NCI-H1694 treated with DMSO at 0.1 percent for 48 hours (cell line): ENCODE measurements at places on chromosomes 1 and 21.

GRCh38 chr1:247322442-247322841 lies 9.2 kb downstream of the ZNF496 start:
- DNase-seq = no peak

DNA sequence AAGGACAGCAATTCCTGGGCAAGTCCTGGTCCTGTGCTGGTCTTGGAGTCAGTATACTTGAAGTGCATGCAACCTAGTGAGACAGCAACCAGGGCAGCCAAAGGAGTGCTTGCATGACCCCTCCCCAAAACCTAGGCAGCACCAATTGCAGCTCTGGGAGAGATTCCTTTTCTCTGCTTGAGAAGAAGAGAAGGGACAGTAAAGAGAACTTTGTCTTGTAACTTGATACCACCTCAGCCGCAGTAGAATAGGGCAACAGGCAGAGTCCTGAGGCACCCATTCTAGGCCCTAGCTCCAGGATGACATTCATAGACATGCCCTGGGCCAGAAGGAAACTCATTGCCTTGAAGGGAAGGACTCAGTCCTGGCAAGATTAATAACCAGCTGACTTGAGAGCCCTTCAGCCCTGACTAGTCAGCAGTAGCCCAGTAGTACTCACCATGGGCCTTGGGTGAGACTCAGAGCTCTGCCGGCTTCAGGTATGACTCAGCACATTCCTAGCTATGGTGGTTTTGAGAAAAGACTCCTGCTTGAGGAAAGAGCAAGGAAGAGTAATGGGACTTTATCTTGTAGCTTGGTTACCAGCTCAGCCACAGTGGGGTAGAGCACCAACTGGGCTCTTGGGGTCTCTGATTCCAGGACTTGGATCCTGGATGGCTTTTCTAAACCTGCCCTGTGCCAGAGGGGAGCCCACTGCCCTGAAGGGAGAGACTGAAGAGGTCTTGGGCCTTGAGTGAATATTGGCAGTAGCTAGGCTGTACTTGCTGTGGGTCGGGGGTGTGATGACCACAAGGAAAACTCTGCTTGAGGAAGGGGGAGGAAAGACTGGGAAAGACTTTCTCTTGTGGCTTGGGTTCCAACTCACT lies 51.7 kb upstream of the ACADM start:
- DNase-seq = no peak

GRCh38 chr1:214658785-214659184 lies 55.8 kb downstream of the CENPF start:
- no peak for DNase-seq

DNA sequence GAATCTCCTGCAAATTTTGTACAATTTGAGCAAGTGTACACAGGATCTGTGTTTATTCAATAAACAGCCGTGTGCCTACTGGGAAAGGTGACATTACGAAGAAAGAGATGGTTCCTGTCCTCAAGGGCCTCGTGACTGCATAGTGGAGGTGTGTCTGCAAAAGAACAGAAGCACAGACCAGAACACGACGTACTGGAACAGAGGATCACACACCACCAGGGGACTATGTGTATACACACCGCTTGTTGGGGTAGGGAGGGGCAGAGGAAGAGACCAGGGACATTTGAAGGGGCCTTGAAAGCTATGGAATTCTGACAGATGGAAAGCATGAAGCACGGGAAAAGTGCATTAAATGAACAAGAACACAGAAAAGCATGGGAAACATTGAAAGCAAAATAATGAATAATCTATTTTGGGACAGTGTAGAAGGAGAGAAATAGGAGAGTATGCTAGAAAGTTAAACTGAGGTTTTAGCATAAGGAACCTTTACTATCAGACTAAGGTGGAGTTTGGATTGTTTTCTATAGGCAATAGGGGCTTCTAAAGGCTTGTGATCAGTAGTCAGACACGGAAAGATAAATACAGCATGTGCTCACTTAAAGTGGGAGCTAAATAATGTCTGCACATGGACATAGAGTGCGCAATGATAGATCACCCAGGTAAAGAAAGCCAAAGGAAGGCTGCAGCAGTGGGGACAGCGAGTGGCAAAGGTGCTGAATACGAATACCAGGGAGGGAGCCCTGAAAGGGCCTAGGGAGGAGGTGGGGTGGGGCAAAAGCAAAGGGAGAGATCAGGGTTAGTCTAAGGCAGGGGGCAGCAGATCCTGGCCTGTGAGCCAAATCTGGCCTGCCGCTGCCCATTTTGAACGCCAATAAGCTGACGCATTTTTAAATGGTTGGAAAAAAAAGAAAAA lies 11.0 kb downstream of the JAK1 start:
- DNase-seq = no peak

DNA sequence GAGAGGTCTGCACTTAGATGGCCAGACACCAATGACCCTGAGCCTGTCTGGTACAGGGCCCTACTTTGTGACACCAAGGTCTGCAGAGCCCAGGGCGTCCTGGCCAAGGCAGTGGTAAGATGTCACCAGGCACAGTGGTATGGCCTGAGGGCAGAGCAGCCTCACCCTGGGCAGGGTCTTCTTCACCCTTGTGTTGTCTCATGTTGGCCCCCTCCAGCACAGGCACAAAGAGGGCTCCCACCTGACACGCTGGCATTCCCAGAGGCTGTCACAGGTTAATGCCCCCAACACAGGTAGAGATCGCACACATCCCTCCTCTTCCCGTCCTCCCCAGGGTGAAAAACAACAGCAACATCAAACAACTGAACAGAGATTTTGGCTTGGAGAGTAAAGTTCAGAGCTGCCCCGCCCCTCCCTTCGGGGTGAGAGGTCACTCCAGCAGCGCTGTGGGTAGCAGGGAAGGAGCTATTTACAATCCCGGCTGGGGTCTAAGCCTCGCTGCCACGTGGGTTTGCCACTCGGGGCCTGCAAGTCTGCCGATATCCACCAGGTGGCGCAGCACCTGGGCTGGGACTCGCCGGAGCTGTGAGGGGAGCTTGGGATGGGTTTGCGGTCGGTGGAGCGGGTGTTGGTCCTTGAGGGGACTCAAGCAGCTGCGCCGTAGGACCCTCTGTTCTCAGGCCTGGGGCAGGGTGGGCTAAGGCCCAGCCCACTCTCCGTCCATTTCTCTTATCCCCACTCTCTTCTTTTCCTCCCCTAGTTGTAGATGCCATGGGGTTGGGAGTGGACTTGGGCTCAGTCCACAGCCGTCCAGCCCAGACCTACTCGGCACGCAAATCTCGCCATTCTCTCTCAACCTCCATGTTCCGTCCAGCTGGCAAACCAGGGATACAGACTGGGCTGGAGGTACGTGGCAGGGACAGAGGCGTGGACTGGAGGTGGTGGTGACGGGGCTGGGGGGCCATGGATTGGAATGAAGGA lies 12.7 kb downstream of the EFNA3 start:
- DNase-seq = peak; percentile 85

GRCh38 chr1:23643736-23644554 lies 47.7 kb upstream of the RPL11 start:
- no peak for DNase-seq

DNA sequence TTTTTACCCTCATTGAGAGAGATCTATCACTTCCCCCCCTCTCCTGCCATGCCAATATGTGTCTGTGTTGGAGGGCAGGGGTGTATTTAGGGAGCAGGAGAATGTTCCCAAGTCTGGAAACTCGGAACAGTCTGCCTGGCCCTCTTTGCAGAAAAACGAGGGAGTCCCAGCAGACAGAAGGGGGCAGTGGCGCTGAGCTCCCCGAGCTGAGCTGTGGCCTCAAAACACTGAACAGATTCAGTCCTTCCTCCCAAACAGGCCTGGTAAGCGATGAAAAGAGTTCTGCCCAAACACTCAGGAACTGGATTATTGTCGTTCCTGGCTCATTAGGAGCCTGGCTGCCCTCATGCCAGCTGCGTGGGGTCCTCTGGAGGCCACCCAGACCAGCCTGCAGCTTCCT lies 981 bp downstream of the CLDN14 start:
- no peak for DNase-seq

DNA sequence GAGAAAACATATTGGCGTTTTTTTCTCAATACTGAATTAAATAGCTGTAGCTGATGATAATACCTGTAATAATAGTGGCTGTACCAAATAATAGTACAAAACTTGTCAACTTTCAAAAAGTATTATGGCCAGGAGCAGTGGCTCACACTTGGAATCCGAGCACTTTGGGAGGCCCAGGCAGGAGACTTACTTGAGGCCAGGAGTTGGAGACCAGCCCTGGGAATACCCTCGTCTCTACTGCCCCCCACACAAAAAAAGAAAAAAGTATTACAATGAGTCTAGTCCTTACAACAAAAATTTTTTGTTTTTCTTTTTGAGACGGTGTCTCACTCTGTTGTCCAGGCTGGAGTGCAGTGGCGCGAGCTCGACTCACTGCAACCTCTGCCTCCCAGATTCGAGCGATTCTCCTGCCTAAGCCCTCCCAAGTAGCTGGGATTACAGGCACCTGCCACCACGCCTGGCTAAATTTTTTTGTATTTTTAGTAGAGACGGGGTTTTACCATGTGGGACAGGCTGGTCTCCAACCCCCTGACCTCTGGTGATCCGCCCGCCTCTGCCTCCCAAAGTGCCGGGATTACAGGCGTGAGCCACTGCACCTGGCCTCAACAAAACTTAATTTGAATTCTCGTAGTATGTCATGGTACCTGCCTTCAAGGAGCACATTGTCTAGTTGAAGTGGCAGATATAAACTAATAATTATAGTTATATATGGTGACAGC lies 1.4 kb downstream of the RBBP4 start:
- DNase-seq = no peak

GRCh38 chr1:168719306-168720111 lies 9.5 kb downstream of the DPT start:
- DNase-seq = no peak

- DNase-seq = no peak
Measured at GRCh38 chr1:51516649-51517158, 2.4 kb downstream of the EPS15 start.

GRCh38 chr1:145959333-145959732 lies 1.5 kb upstream of the LIX1L start:
- DNase-seq = no peak

DNA sequence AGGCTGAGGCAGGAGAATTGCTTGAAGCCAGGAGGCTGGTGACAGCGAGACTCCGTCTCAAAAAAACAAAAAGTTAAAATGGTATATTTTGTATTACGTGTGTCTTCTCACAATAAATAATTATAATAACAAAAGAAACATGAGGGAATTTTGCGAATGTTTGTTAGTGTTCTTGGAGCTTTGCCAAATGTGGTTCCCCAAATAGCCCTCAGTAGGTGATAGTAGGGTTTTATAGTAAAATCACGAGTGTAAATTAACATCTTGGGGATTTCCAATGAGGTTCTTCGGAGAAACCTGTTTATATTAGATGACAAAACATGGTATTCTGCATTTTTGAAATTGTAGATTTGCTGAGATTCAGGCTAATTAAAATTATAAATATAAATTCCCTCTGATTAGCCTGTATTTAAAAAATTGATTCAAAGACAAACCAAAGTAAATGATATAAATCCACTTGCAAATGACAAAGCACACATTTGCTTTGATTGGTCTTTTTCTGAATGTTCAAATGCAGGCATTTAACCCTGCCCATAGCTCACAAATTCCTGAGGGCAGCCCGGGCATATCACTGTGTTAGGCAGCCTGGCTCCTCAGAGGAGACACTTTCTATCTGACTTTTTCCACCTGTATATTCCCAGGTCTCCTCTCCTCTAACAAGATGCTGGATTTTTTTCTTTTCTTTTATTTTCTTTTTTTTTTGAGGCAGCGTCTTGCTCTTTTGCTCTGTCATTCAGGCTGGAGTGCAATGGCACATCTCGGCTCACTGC lies 50.3 kb upstream of the TSNAX start:
- DNase-seq = no peak

DNA sequence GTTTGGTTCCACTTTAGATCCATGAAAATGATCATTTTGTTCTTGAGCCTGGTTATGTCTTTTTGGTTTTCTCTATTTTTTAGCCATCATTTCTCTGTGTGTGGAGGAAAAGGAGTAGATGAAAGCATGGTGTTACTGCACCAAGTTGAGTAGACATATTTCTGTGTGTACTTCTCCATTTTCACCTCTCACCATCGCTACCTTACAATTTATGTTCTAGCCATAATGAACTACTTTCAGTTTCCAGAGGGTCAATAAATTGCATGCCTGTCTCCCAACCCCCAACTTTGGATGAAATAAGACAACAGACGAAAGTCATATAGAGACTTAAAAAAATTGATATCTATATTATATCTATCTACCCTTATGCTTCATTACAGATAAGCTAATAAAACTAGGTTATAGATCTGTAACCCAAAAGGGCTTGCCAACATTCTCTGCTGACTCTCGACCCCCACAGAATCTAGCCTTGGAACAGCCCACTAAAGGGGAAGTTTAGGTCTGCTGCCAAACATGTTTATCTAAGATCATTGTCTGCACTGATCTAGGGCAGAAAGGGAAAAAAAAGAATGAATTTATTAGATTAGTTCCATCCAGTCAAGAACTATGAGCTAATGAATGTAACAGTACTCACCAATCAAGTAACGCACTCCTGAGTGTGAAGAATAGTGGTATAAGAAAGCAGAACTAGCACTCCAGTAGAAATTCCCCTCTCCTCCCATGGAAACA lies 7.5 kb upstream of the MAN1A2 start:
- no peak for DNase-seq

DNA sequence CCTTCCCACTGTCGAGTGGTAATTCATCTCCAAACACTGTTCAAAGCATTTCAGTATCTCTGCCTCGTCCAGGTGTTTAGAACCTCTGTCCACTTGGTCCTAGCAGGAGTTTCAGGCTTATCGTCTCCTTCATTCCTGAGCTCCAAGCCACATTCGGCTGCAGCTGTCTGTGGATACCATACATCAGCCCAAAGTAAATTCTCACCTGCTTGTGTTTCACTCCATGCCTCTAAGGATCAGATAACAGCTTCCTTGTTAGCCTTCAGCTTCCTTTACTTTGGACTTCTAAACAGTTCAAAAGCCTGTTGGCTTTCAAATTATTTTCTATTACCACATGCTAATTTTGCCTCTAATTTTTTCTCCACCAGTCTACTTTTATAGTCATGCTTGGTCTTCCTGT lies 219.0 kb upstream of the L1TD1 start:
- DNase-seq = no peak

DNA sequence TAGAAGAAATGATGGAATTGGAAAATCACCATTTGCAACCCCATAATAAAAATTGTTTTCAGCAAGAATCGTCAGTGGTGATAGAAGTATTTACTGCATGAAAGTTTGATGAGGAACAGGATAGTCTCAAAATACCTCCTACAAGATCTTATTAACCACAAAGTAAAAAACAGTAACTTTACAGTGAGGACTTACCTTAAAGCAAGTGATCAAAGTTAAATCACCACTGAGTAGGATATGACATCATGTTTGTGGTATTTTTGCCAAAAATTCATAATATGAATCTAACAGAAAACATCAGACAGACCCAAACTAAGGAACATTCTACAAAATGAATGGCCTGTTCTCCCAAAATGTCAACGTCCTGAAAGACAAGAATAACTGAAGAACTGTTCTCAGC lies 19.9 kb downstream of the ALDH9A1 start:
- no peak for DNase-seq
